ENCODE measurements at places on chromosomes 3 and 15. TPM values are rescaled to one million over a fixed set of nuclear protein-coding genes. Genes with fewer than 3 reads are reported as not detected.

Gene PLSCR2
- total RNA-seq = 2.7 TPM

Gene SAMMSON
- 0.55 TPM for total RNA-seq

Gene SLC28A2
- total RNA-seq = 4.0 TPM

Gene ROPN1B
- total RNA-seq = not detected

Gene THRB
- 0.26 TPM for total RNA-seq

Gene IL17RE
- total RNA-seq = 1.2 TPM

Gene CILP
- 0.07 TPM for total RNA-seq

Gene ADGRG7
- 0.63 TPM for total RNA-seq

Gene RSRC1
- total RNA-seq = 52.1 TPM

Gene PLCL2
- 6.9 TPM for total RNA-seq

Gene CHRM5
- not detected for total RNA-seq

Gene GOLGA8K
- total RNA-seq = 0.91 TPM

Gene PRICKLE2
- total RNA-seq = 10.4 TPM

Gene GOLGA6B
- total RNA-seq = not detected

Gene TGM5
- not detected for total RNA-seq

Gene TSPAN3
- total RNA-seq = 189 TPM

Gene FSTL1
- 400 TPM for total RNA-seq

Gene P2RY12
- total RNA-seq = not detected

Gene SPTBN5
- total RNA-seq = 2.0 TPM

Gene SCN11A
- total RNA-seq = 0.36 TPM

Gene ACKR4
- total RNA-seq = not detected

Gene TYRO3
- total RNA-seq = 218 TPM

Gene CNTN4
- total RNA-seq = 10.8 TPM

Gene CDC25A
- total RNA-seq = 50.9 TPM

Gene TAGLN3
- 3.0 TPM for total RNA-seq

Gene NR1I2
- 0.12 TPM for total RNA-seq

Gene CFAP100
- total RNA-seq = 0.66 TPM

Gene ULK3
- total RNA-seq = 28.8 TPM

Gene ISL2
- total RNA-seq = 0.51 TPM

Gene ALDH1A2
- not detected for total RNA-seq

Gene GPR149
- total RNA-seq = not detected

Gene LRRN1
- total RNA-seq = 216 TPM

Gene CLRN1
- total RNA-seq = not detected

Gene BCHE
- total RNA-seq = 0.79 TPM

Gene IL16
- total RNA-seq = 0.24 TPM

Gene CSTA
- not detected for total RNA-seq

Gene CELSR3
- 17.3 TPM for total RNA-seq

Gene SERINC4
- total RNA-seq = 0.15 TPM

Gene GOLGA6L1
- total RNA-seq = not detected

Gene GPR156
- 1.4 TPM for total RNA-seq

Gene SENP7
- total RNA-seq = 19.3 TPM

Gene POPDC2
- total RNA-seq = 1.6 TPM

Gene SPRED1
- total RNA-seq = 50.8 TPM

Data from endodermal cell (in vitro differentiated cells).